Progenitor cell of endocrine pancreas (in vitro differentiated cells): ENCODE measurements at places on chromosomes 7 and 10.
A peak's percentile ranks its signal among the peaks of the same experiment; 100 is the strongest.

DNA sequence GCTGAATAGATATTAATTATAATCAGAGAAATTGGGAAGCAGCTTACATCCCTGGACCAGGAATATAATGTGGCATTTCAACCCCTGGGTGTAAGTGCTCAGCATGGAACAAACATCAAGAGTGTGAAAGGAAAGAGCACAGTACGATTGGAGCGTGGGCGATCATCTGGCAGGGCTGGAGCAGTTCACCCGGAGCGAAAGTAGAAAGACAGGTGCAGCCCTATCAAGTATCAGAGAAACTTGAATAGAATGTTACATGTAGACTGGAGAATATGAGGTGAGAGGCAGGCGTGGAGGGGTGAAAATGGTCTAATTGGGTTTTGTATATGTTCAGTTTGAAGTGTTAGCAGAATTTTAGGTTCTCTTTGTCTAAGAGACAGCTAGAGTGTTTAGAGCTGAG, 303.0 kb downstream of the MDFIC start:
- H3K4me3 ChIP-seq: no peak overlapping the region
- DNase-seq: no peak
- no peak overlapping the region for H3K27ac ChIP-seq
- peaks cover 1% of the 10 kb centered on the region for H3K4me1 ChIP-seq
- H3K36me3 ChIP-seq: no peaks in the 10 kb centered on the region

DNA sequence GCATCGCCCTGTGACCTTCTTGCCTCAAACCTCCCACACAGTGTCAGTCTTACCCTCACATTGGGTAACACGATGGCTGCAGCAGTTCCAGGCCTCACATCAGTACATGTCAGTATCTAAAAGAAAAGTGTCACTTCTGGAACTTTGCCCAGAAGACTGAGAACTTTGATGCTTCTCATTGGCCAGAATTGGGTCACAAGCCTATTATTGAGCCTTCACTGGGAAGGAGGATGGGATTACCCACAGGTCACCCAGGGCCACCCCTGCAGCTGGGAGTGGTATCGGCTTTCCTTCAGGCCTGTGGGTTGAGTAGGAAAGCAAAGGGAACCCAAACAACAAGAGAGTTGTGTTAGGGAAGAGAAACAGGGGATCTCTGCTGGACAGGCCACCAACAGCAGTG, 111.5 kb downstream of the NPY start:
- H3K27ac ChIP-seq: no peak overlapping the region
- no peaks in the 10 kb centered on the region for H3K36me3 ChIP-seq
- peaks cover 48% of the 10 kb centered on the region for H3K27me3 ChIP-seq
- no peak overlapping the region for H3K4me3 ChIP-seq
- no peaks in the 10 kb centered on the region for H3K4me1 ChIP-seq

DNA sequence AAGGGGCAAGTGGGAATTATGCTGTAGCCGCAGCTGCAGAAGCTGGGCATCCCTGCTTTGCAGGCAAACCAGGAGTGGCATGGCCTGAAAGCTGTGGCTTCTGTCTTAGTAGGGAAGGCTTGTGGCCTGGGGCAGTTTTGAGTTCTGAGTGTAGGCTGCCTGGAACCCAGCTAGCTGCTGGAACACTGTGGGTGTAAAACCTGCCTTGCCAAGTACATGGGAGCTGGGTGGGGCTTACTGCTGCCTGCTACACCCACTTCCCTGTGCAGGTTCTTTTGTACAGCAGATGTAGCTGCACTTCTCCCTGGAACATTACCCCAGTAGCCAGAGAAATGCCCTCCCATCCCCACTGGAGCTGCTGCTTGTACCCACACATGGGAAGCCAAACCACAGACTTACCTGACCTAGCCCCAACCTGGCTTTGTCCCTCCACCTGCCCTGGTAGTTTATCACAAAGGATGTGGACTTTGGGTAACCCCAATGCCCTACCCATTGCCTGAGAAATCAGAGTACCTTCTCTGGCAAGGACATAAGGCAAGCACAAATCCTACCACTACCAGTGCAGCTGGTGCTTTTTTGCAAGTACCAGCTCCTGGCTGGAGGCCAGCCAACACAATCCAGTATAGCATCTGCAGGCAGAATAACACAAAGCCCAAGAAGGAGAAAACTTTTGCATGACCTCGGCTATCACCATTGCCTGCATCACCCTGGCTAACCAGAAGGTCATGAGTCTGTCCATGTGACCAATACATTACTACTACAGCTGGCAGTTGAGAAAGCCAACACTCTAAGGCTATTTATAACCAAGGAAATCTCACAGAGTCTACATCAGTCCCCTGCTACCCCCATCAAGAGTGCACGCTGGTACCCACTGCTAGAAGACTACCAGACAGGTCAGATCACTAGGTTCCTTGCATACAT, 26.5 kb upstream of the PPP1R3A start:
- no peak overlapping the region for H3K4me3 ChIP-seq
- H3K27me3 ChIP-seq: no peaks in the 10 kb centered on the region
- no peak overlapping the region for H3K27ac ChIP-seq
- H3K36me3 ChIP-seq: no peaks in the 10 kb centered on the region

DNA sequence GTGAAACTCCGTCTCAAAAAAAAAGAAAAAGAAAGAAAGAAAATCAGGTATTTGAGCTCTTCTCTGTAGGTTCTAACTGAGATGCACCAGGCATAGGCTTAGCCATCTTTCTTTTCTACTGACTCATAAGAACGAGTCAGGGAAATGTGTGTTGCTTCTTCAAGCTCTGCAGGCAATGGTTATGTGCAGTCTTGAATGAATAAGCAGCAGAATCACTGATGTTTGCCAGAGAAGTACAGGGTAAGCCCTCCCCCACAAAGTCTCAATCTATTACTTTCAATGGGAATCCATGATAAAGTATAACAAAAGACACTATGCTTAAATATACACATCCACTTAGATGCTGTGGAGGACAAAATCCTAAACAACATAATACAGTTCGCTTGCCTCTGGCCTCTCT, 239.2 kb downstream of the PARD3 start:
- no peaks in the 10 kb centered on the region for H3K36me3 ChIP-seq
- no peaks in the 10 kb centered on the region for H3K27me3 ChIP-seq
- no peak overlapping the region for H3K4me3 ChIP-seq
- no peak overlapping the region for H3K27ac ChIP-seq
- peaks cover 8% of the 10 kb centered on the region for H3K4me1 ChIP-seq
- DNase-seq: no peak

- H3K27ac ChIP-seq: no peak overlapping the region
- H3K27me3 ChIP-seq: no peaks in the 10 kb centered on the region
- H3K4me3 ChIP-seq: no peak overlapping the region
These were observed 78.2 kb downstream of the HACD1 start for GRCh38 chr10:17538941-17539340.

DNA sequence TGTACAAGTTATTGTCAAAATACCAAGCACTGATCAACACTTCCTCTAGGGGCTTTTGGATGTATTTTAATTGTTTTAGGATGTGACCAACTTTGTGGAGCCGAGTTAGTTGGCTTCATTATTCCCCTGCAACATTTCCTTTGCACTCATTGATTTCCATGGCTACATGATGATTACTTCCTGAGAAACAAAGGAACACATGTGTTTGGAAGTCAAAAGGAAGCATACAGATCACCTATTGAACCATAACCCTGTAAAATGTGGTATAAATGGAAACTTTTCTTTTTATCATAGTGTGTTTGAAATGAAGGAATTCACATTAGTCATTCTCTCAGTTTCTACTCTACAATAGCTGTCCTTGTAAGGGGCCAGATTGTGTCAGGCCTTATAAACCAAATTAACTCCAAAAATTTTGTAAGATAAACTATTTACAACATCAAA, 32.2 kb upstream of the EXOC6 start:
- no peak overlapping the region for H3K4me3 ChIP-seq
- no peak for DNase-seq
- peaks cover 15% of the 10 kb centered on the region for H3K4me1 ChIP-seq
- H3K27me3 ChIP-seq: peaks cover 38% of the 10 kb centered on the region
- H3K27ac ChIP-seq: no peak overlapping the region
- no peaks in the 10 kb centered on the region for H3K36me3 ChIP-seq

DNA sequence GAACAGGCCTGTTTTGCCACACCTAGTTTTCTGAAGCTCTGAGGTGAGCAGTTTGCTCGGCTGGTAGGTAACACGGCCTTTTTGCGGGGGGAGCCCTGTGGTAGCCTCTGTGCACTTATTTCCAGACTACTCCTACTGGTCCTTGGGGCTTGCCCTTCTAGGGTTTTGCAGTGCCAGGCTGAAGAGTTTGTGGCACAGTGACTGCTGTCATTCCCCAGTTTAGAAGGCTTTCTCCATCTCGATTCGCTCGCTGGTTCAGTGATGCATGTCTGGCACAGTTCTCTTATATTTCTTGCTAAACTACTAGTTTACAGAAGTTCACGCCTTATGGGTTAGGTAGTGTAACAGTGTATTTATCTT, 711 bp downstream of the KIF20B start:
- H3K27me3 ChIP-seq: no peaks in the 10 kb centered on the region
- peak overlapping the region; percentile 99 for H3K27ac ChIP-seq
- H3K4me3 ChIP-seq: peak overlapping the region; percentile 98
- DNase-seq: no peak
- H3K4me1 ChIP-seq: peaks cover 27% of the 10 kb centered on the region

DNA sequence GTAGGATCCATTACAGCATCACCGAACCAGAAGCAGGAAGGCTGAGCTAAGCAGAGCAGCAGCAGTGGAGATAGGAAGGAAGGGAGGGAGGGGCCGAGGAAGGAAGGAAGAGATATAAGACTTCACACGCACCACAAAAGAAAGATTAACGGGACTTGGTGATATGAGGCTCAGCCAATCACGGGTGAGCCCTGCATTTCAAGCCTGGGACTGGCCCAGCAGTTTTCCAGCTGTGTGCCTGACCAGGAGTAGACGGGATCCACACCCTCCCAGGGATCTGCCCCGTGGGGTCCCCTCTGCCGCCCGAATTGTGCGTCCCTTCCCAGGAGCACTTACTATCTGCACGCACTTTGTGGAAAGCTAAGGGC, 16.2 kb downstream of the ATG9B start:
- peaks cover 2% of the 10 kb centered on the region for H3K4me1 ChIP-seq
- peaks cover 44% of the 10 kb centered on the region for H3K27me3 ChIP-seq
- H3K27ac ChIP-seq: no peak overlapping the region

DNA sequence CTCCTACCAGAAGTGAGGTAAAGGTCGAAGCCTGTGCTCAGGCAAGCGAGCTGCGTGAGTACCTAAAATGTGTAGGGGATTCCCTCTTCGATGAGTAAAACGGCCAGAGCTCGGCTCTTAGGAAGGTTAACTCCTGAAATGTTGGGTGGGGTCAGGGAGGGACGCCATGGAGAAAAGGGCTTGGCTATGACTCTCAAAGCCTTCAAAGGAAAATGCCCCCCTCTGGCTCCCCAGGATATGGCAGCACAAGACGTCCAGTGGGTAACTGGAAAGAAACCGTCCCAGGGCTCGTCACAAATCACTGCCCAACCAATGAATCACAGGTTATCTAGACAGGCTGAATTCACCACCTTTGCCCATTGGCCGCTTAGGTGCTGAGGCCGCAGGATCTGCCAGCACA, 58.0 kb downstream of the CALML3 start:
- H3K27ac ChIP-seq: no peak overlapping the region
- H3K27me3 ChIP-seq: no peaks in the 10 kb centered on the region
- DNase-seq: no peak
- H3K36me3 ChIP-seq: peaks cover 3% of the 10 kb centered on the region
- H3K4me1 ChIP-seq: peaks cover 29% of the 10 kb centered on the region

GRCh38 chr10:103839872-103840739, 15.3 kb downstream of the SH3PXD2A start:
- H3K4me3 ChIP-seq: no peak overlapping the region
- peaks cover 2% of the 10 kb centered on the region for H3K36me3 ChIP-seq
- H3K4me1 ChIP-seq: peaks cover 60% of the 10 kb centered on the region
- H3K27ac ChIP-seq: peak overlapping the region; percentile 10
- H3K27me3 ChIP-seq: no peaks in the 10 kb centered on the region
- DNase-seq: no peak

- no peaks in the 10 kb centered on the region for H3K36me3 ChIP-seq
- H3K27ac ChIP-seq: no peak overlapping the region
- H3K4me3 ChIP-seq: no peak overlapping the region
- no peak for DNase-seq
These were observed 33.4 kb upstream of the COBL start for GRCh38 chr7:51349820-51350545.

DNA sequence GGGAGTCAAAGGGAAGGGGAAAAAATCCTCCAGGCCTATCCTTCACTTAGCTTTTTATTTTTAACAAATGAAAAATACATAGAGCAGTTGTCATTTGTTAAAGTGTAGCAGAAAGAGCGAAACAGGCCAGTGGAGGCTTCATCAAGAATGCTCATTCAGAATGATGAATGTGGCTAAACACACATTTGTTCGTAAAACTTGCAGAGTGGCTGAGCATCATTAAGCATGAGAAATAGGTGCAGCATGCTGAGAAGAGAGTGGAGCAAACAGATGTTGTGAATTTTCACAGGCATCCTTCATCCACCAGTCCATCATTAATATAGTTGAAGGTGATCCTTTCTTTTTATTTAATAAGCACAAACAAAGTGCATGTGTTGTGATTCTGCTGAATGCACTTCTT, 407.6 kb downstream of the LRMDA start:
- H3K27me3 ChIP-seq: peaks cover 30% of the 10 kb centered on the region
- no peak overlapping the region for H3K4me3 ChIP-seq
- no peaks in the 10 kb centered on the region for H3K36me3 ChIP-seq
- DNase-seq: no peak
- no peaks in the 10 kb centered on the region for H3K4me1 ChIP-seq

GRCh38 chr7:100864263-100864845, 2.8 kb upstream of the TRIP6 start:
- DNase-seq: no peak
- peak overlapping the region; percentile 45 for H3K27ac ChIP-seq
- H3K36me3 ChIP-seq: peaks cover 14% of the 10 kb centered on the region
- no peak overlapping the region for H3K4me3 ChIP-seq
- H3K27me3 ChIP-seq: no peaks in the 10 kb centered on the region

- H3K4me3 ChIP-seq: no peak overlapping the region
- peaks cover 11% of the 10 kb centered on the region for H3K4me1 ChIP-seq
- no peaks in the 10 kb centered on the region for H3K36me3 ChIP-seq
These were observed 176.1 kb upstream of the SEMA3C start for GRCh38 chr7:81094952-81095351.

DNA sequence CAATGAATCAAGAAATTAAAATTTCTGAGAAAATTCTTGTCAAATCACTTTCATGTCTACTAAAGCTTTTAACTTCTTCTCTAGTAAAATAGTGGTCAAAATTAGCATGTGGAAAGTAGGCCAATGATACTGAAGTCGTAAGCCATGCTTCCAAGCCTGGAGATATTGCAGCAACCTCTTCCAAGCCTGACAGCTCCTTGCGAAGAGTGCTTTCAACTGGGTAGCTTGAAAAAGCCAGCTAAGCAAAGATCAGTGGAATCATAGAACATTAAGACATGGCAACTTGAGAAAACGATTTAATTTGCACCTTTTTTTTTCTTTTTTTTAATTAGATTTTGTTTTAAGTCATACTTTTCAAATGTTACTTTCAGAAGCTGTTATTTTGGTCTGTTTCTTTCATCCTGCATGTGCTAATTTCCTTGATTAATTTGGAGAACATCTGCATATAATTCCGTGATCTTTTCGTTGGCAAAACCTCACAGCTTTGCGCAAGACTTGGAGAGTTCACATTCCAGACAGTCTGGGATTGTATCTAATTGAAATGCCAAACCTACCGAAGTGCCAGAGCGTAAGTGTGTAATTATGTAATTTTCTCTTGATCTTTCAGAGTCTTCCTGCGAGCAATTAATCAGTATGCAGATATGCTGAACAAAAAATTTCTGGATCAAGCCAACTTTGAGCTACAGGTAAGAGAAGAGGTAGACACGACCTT, 142.2 kb upstream of the INSYN2A start:
- no peaks in the 10 kb centered on the region for H3K36me3 ChIP-seq
- H3K27ac ChIP-seq: no peak overlapping the region
- no peak overlapping the region for H3K4me3 ChIP-seq
- H3K27me3 ChIP-seq: no peaks in the 10 kb centered on the region
- H3K4me1 ChIP-seq: no peaks in the 10 kb centered on the region

- H3K27me3 ChIP-seq: peaks cover 7% of the 10 kb centered on the region
- H3K4me3 ChIP-seq: no peak overlapping the region
- no peak for DNase-seq
- no peaks in the 10 kb centered on the region for H3K36me3 ChIP-seq
- no peak overlapping the region for H3K27ac ChIP-seq
These were observed 89.0 kb upstream of the CACUL1 start for GRCh38 chr10:118843647-118844265.
